Activated CD4-positive, alpha-beta T cell treated with anti-CD3 and anti-CD28 coated beads, Interleukin-2, amount 10 ng/mL, durations not matched to agents 7 days and 5 days (primary cell): ENCODE measurements at places on chromosomes 6 and 20. TPM values are rescaled to one million over a fixed set of nuclear protein-coding genes. Genes with fewer than 3 reads are reported as not detected.
A peak's percentile ranks its signal among the peaks of the same experiment; 100 is the strongest.

GRCh38 chr20:5451643-5452210 lies 135.0 kb upstream of the PROKR2 start:
- no peak for DNase-seq

DNA sequence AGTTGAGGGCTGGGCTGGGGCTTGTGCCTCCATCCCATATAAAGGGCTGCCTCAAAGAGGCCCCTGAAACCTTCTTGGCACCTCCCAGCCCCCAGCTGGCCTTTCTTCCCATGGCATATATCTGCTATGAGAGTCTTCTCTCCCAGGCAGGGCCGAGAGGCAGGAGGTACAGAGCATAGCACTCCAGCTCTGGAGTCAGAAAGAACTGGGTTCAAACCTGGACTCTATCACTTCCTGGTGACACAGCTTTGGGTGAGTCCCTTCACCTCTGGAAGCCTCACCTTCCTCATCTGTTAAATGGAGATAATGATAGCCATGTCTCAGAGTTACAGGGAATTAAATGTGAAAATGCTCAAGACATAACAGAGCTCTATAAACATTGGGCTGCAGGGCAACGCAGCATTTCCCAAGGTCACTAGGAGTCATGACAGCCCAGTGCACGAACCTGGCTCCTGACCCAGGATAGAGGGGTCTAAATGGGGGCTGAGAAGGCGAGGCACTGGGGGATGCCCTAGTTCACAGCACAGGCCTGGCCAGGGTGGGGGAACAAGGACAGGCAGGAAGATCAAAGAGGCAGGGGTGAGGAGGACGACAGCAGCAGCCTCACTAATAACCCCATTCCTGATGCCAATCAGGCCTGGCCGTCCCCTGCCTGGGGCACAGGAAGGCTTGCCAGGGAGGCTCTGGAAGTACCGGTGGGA lies 1.9 kb downstream of the FAM83C start:
- no peak for DNase-seq

DNA sequence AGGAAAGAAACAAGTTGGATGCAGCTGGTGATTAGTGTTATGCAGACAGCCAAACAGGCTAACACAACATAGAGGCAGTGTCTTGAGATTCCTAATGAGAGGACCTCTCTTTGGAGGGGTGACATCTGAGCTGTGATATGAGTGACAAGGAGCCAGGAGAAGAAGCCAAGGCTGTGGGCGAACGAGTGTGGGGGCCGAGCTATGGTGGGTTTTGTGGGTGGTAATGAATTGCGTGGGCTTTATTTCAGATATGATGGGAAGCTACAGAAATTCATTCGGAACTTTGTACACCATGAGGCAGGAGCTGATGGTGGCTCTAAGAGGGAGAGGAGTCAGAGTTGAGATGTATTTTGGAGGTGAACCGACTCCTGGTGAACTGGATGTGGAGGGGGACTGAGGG lies 250.8 kb upstream of the RNF24 start:
- no peak for DNase-seq

DNA sequence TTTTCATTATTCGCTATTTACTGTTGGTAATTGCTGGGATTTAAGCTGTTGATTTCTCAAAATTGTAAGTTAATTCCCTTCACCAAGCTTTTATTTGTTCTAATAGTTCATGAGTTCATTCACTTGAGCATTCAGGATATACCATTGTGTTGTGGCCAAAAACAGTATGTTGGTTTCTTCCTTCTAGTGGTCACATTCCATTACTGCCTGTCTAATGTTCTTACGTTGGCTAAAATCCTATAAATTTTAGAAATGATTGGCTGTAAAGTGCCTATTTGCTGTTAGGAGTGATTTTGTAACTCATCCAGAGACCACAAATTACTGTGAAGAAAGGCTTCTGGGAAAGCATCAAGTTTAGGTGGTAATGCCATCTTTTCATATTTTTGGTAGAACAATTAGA lies 76.3 kb downstream of the FARS2 start:
- DNase-seq, result no peak

DNA sequence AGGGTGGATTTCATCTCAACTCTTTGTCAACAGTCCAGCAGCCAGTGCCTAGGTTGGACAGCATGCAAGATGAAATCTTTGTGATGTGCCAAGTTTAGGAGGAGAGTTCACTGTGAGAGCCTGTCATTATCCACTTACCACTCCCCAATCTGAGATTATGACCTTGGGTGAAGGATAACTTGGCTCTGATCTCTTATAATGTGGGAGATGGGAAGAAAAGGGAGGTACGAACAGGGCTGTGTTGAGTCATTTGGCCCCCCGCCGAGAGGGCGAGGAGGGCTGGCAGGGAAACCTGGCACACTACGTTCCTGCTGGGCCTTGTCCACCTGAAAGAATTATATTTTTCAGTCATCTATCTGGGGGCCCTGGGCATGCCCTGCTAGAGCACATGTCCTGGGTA lies 35.8 kb downstream of the LAMA4 start:
- no peak for DNase-seq

DNA sequence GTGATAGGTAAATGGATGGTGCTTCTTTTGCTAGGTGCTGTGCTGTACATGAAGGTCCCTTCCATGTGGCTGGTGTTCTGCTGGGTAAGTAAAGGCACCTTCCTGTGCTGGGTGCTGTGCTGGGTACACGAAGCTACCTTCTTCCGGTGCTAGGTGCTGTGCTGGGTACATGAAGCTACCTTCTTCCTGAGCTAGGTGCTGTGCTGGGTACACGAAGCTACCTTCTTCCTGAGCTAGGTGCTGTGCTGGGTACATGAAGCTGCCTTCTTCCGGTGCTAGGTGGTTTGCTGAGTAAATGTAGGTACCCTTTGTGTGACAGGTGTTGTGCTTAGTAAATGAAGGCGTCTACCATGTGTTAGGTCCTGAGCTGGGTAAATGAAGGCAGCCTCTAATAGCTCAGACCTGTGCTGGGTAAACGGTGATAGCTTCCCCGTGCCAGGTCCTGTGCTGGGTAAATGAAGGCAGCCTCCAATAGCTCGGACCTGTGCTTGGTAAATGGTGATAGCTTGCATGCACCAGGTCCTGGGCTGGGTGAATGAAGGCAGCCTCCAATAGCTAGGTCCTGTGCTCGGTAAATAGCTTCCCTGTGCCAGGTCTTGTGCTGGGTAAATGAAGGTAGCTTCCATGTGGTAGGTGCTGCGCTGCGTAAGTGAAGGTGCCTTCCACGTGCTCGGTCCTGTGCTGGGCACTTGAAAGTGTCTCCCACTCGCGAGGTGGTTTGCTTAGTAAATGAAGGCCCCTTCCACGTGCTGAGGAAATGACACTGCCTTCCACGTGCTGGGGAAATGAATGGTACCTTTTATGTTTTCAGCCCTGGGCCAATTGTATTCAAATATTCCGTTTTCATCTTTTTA lies 115.5 kb downstream of the ERMARD start:
- no peak for DNase-seq

- no peak for DNase-seq
Observed at GRCh38 chr20:37773291-37773826, 79.5 kb downstream of the CTNNBL1 start.

DNA sequence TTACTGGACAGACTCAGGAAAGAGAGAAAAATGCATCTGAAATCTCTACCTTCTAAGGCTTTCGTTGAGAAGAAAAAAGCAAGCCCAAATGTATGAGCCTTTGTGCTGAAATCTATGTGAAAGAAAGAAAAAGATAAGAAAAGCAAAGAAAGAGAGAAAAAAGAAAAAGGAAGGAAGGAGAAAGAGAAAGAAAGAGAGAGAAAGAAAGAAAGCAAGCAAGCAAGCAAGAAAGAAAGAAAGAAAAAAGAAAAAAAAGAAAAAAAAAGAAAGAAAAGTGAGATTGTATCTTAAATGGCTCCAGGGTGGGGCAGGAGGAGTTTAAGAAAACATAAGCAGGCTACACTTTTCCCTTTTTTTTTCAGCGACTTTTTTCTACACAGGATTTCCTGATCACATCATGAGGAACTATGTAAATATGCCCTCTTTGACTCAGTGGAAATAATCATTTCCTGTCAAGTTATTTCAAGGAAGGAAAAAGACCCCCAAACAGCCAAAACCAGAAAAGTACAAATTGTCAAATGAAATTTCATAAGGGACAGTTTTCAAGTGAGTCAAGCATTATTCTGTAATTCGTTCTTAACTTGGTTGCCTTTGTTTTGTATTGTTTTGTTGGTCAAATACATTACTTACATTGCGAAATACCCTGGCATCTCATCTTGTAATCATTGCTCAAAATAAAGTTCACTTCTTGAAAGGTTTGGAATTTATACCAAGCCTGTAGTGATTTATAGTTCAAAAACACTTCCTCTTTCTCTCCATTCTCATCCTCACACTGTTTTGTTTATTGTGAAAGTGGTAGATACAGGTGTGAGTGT lies 79.5 kb upstream of the RNF217 start:
- DNase-seq, result no peak

DNA sequence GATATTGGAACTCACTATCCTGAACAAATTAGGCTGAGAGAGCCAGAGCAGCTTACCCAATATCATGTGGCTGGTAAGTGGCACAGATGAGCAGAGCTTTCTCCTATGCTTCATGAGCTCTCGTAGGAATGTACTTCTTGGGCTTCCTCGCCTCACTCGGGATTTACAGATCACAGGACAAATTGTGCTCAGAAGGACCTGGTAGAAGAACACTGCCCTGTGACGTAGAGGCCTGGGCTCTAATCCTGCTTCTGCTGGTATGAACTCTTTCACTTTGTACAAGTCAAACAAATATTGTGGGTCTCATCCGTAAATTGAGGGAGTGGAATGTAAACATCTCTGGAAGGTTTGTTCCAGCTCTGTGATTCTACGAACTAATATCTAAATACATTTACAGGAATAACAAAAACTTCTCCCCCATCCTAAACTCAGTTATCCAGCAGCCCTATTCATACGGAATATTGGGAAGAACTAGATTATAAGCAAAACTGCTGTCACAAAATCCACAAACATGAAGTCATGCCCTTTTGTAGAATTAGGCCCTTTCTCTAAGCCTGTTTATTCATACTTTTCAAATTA lies 187.6 kb downstream of the CLIC5 start:
- no peak for DNase-seq

DNA sequence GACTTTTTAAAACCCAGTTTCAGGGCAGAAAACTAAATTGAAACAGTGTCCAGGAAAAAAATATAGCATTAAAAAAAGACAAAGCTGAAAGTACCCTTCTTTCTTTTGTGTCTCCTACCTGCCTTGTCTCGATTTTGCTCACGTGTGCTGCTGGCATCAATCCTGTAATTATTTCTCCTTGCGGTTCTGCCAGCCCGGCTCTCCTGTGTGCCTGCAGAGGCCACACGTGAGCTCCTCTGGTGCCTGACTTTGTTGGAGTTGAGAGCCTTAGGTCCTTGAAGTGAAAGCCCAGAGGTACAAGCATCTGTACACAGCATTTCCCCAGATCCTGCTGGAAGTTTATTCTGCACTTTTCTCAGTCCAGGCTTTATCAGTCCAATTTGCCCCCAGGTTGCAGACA lies 36.5 kb downstream of the GHRH start:
- no peak for DNase-seq

DNA sequence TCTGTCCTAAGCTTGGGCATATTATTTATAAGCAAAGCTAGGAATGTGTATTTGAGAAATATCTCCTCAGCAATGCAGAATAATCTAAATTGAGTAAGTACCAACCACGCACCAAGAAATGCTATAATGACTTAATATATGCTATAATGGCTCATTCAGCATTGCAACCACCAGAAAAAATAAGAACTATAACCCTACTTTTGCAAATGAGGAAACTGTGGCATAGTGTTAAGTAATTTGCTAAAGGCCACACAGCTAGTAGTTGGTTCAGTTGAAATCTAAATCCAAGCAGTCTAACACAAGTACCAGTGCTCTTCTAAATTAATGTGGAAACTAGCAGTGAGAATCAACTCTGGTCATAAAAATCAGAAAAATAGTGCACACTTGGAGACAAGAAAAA lies 35.7 kb downstream of the HBS1L start:
- DNase-seq, result no peak

DNA sequence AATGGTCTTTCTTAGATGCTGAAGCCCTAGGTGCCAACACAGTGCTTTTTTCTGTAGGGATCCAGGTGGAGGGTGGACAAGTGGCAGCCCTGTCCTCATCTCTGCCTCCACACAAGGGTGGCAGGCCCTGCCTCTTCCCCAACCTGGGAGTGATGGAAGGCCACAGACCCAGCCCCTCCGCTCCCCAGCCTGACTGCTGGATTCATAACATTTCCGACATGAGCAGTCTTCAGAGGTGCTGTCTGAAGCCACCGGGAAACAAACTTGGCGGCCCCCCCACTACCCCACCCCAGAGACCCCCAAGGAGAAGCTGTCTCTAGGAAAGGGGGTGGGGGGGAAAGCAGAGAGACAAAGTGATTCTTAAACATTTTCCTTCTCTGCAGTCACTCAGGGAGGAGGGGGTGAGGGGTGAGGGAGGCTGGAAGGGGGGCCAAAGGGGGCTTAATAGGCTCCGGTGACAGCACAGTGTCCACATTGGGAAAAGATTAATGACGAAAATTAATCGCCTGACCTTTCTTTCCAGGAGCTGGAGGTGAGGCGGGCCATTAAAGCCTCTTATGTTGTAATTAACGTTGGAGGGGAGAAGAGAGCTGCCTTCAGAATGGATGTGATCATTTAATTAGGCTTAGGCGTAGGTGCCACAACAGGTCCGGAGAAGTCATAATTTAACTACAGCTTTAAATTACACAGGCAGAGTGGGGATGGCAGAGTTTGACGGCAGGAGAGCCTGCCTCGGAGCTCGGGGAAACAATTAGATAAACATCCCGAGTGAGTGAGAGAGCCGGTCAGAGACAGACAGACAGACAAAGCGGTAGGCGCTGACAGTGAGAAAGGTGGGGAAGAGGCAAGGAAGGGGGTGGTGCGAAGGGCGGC lies 76.8 kb upstream of the FOXP4 start:
- no peak for DNase-seq

- no peak for DNase-seq
Observed at GRCh38 chr6:18395856-18396197, 8.7 kb downstream of the RNF144B start.

- no peak for DNase-seq
Observed at GRCh38 chr20:10731190-10731965, 57.6 kb upstream of the JAG1 start.

- DNase-seq, result peak; percentile 10
Observed at GRCh38 chr6:79570129-79571029, 33.1 kb upstream of the LCA5 start.

- DNase-seq, result no peak
Observed at GRCh38 chr6:34603707-34604106, 47.6 kb upstream of the SPDEF start.

GRCh38 chr20:6812530-6812929 lies 45.0 kb downstream of the BMP2 start:
- DNase-seq, result no peak

Gene EPHA7
- total RNA-seq, result not detected

Gene VGLL2
- total RNA-seq, result not detected

Gene CLVS2
- total RNA-seq, result not detected

Gene MAFB
- not detected for total RNA-seq

Gene C20orf141
- total RNA-seq, result not detected

Gene ACTL10
- 4.1 TPM for total RNA-seq

Gene CHRNA4
- not detected for total RNA-seq

Gene MROH8
- 3.0 TPM for total RNA-seq

Gene ADGB
- total RNA-seq, result not detected

Gene MAVS
- total RNA-seq, result 34.8 TPM

Gene MATN4
- total RNA-seq, result 0.17 TPM

Gene GABRR2
- total RNA-seq, result 0.77 TPM

Gene DEFB118
- not detected for total RNA-seq

Gene RIMS1
- total RNA-seq, result not detected

Gene SCUBE3
- not detected for total RNA-seq
